ENCODE measurements at places on chromosomes 16 and 17. TPM values are rescaled to one million over a fixed set of nuclear protein-coding genes. Genes with fewer than 3 reads are reported as not detected.

Gene GUCY2D
- 1.1 TPM for total RNA-seq

Gene SOST
- 0.25 TPM for total RNA-seq

Gene CD300A
- 2.0 TPM for total RNA-seq

Gene ENPP7
- total RNA-seq, result 0.11 TPM

Gene OSGIN1
- 1.7 TPM for total RNA-seq

Measured in WTC11 (cell line).